ENCODE measurements at places on chromosomes 6 and 20.

- DNase-seq: no peak
Observed at GRCh38 chr20:11918391-11918845, 725 bp downstream of the BTBD3 start.

DNA sequence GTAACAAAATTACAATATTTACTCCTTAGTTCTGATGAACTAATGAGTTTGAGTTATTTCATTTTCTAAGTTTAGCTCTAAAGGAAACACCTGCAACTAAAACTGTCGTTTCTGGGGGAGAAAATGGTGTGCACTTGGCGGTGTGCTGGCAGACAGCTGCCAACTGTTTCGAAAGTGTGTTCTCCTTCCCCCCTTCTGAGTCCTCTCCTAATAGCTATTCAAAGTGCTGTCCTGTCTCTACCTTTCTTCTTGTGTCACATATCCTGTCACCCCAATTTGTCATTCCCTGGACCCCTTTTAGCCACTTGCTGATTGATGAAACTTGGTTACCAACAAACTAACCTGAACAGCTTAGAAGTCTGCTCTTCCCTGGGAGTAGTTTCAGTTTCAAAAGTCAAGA is 4.9 kb upstream of the UBE2J1 start:
- no peak for DNase-seq

DNA sequence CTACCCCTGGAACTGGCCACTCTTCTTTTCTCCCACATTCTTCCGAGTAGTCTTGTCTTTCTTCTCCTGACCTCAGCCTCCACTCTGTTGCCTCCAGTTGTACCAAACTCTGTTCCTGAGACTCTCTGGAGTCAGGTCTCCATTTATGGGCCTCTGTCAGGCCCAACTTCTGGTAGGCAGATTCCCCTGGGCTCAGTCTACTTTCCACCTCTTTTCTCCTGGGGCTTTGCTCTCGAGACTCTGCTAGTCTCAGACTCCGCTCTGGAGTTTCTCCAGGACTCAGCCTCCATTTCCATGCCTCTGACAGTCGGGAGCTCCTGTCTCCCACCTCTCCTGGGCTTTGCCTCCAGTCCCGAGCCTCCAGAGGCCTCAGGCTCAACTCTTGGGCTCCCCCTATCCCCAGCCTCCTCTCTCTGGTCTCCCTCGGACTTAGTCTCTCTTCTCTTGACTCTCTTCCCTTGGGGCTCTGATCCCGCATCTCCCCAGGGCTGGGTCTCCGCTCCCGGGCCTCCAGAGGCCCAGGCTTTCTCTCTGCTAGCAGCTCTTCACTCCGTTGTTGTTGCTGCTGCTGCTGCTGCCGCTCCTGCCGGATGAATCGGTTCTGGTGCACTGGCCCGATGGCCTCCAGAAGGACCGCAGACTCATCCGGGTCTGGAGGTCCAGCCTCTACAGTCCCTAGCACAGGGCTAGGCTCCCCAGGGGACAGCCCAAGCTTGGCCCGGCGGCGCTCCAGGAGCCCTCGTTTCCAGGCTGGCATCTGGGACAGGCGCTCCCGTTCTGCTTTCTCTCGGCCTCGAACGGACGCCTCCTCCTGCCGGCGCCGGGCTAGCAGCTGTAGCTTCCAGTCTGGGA is 1.1 kb downstream of the PPP1R18 start:
- DNase-seq: no peak

DNA sequence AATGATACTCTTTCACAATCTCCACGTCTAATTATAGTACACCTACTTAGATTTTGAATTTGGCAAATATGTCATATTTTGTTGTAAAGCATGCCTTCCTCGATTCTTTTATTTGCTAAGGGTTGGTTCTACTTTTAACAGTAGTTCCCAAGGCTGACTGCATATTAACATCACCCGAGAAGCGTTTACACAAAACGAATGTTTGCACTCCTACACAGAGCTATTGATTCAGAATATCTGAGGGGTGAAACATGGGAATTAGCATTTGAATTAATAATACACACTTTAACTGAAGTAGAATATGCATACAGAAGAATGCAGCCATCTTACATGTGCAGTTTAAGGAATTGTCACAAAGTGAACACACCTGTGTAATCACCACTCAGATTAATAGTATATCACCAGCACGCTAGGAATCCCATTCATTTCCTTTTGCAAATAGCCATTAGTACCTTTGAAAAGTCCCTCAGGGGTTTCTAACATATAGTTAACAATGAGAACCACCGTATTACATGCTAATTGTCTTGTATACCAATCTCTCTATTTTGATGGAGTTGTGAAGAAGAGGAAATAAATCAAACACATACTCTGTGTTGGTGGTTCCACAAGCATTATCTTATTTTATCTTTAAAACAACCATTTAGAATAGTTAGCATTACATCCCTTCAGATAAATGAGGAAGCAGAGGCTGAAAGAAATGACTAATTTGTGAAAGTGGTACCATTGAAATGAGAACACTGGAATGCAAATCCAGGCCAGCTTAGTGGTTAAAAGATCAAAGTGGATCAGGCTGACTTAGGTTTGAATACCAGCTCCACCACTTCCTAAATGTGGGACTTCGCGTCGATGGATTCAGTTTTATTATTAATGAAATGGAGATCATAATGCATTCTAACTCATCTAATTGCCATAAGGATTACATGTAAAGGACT is 317.6 kb downstream of the HDGFL1 start:
- DNase-seq: no peak

GRCh38 chr6:36334832-36335459 is 1.7 kb downstream of the BNIP5 start:
- DNase-seq: no peak

- no peak for DNase-seq
Observed at GRCh38 chr6:70667256-70667710, 400 bp upstream of the SMAP1 start.

- DNase-seq: no peak
Observed at GRCh38 chr20:3325864-3326263, 81.6 kb downstream of the DNAAF9 start.

DNA sequence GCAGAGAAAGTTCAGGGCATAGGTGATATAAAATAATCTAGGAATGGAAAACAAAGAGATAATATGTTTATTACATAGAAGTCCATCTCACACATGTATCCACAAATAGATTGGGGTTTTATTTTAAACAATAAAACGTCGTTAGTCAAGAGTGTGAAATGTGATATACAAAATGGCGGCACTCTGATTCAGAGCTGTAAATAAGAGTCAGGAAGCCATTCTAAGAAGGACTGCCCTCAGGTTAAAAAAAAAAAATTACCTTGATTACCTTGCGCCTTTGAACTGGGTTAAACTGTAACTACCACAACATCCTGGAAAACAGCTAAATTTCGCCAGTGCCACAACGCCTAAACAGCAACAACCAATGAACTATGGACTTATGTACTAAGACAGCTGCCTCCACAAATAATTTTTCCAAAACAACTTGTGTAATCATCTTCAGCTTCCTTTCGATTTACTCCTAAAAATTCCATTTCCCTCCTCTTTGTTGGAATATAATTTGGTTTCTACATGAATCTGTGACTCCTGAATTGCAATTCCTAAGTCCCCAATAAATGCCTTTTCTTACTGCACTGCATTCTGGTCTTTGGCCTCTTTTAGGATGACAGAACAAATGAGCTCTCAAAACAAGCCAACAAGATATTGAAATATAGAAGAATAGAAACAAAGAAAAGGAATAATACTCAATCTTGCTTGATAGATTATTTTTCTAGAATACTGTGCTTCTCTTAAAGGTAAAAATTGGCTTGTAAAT is 1019.5 kb upstream of the MAP3K7 start:
- DNase-seq: no peak

DNA sequence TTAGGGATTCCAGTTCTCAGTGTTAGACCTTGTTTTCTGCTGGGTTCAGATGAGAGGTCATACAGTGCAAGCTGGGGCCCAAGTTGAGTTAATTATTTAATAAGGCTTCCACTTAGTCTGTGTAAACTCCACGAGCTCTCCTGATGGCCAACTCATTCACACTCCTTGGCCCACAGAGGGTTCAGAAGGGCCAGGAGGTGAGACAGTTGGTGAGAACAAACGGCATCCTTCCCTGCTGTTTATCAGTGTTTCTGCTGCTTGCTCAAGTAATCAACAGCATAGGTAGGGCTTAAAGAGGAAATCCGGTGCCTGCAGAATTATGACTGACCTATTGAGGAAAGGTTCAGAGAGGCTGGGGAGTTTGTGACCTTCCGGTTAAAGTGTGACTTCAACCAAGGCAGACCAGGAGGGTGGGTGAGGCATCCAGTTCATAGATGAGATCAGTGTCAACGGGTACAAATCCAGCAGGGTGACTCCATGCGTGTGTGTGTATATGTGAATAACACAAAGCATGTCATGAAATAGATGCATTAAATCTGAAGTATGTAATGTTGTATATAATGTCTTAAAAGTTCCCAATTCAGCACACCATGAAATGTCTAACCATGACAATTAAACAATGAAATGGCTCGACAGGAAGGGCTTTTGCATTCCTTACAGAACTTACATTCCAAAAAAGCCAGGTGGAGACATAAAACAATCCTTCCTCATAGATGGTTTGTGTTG is 37.4 kb upstream of the BCAS1 start:
- DNase-seq: no peak

- DNase-seq: no peak
Observed at GRCh38 chr20:64173116-64173515, 8.9 kb downstream of the MYT1 start.

DNA sequence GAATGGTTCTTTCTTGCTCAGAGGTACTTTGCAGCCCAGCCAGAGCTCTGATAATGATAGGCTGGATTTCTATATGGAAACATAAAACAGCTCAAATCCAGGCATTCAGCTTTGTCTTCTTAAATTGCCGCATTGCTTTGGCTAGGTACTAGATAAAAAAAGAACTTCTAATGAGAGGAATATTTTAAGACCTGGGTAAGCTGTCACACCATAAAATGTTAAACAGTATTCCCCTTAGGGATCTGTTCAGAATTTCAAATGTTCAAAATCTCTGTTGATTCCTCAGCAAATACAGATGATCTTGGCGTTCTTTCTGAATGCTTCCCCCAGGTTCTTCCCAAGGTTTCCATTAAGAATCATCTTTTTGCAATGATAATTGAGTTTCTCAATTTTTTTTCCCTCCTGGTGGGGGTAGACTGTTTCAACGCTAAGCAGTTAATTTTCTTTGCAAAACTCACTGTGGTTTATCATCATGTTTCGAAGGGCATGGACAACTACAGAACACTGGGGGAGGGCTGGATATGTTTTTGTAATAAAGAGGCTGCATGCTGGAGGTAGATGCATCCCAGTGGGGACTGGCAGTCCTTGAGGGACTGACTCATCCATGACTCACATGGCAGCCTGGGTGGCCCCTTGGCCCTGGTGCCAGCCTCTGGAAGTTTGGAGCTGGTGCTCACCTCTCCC is 31.0 kb downstream of the TIAM2 start:
- no peak for DNase-seq

Measured in C1 segment of cervical spinal cord (tissue), 14 donors.